Renal pelvis (tissue), 12 donors: ENCODE measurements at places on chromosomes 11 and 22.

DNA sequence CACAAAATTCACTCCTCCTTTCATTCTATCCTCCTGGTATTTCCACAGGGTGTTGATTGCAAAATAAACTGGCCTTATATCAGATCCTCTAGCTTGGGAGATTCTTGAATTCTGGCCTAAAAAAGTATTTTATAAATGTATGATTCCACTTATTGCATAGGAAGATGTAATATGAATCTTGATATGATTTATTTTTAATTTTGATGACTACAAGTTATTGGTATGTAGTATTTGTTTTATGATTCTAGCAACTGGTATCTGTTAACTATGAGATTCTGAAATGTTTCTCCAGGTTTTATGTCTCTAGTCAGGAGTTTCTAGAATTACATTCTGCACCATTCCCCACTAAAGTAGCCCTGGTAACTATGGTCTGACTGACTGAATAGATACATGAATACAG lies 373.9 kb upstream of the C11orf87 start:
- no peak for DNase-seq

DNA sequence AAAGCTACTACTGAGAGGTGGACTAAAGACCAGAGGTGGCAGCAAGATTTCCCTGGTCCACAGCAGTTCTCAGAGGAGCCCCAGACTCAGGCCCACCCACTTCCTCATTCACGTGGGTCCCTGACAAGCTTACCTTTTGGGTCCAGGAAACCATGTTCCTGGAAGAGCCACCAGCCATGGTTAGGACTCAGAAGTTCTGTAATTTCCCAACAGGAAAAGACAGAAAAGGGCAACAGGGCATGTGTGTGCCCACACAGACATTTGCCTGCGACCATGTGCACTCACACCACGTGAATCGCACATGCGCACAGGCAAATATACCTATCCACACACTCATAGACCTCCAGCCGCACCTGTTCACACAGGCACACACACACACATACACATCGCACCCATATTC lies 42.9 kb downstream of the LRRC32 start:
- no peak for DNase-seq

DNA sequence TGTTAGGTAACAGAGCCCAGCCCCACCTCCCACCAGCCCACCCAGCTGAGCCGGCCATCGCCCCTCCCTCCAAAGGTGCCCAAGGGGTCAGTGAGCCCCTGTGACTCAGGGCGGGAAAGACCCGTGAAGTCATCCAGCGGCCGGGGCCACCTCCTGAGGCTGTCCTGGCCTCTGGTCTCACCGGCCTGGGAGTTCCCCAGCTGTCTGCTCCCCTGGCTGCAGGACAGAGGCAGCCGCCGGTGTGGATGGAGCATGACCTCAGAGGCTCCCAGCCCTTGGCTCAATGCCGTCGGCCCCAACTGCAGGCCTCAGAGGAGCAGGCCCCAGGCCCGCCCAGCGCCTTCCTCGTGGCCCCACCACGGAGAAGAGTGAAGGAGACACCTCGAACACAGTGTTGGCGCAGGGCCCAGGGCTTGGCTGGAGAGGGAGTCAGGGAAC lies 28.7 kb downstream of the RPL3 start:
- DNase-seq = no peak

DNA sequence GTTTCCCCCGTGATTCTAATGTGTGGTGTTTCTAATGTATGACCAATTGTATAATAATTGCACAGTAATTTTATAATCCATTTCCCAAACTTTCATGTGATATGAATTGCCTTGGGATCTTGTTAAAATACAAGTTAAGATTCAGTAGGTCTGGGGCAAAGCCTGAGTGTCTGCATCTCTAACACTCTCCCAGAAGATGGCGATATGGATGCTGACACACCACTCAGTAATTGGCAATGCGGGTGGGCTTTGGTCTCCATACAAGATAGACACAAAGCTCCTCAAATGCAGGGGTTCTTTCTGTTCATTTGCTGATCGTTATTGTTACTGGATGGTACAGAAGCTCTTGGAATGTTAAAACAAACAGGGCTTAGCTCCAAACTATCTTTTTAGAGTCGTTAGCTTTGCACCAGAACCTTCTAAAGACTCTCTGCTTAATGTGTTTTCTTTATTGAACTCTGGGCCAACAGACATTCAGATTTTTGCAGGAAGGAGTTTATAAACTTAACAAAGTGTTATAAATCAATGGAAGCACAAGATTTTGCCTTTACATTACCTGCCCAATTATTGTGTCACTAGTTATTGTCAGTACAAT lies 45.4 kb upstream of the ANO3 start:
- DNase-seq = no peak

DNA sequence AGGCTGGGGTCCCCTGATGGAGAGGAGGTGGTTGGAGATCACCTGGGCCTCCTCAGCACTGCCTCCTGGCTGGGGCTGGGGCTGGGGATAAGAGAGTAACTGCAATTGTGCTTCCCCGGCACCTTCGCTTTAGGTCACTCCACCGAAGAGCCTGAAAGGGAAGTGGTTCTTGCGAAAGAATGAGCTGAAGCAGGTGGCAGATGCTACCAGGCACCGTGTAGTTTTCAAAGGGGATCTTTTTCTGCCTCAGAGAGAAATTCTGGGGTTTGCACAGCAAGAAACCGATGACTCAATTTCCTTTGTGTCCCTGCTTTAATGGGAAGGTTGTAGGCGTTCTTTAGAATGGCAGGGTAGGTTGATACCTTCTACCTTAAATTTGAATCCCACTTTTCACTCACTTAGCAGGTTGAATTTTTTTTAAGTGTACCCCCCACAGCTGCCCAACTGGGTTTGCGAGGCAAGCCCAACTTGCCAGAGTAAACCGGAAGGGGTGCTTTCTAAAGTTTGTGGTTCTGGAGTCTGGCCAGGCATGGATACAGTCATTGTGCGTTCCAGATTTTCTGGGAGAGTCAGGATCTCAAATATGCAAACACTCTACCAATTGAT lies 5.3 kb downstream of the CD44 start:
- DNase-seq = no peak

DNA sequence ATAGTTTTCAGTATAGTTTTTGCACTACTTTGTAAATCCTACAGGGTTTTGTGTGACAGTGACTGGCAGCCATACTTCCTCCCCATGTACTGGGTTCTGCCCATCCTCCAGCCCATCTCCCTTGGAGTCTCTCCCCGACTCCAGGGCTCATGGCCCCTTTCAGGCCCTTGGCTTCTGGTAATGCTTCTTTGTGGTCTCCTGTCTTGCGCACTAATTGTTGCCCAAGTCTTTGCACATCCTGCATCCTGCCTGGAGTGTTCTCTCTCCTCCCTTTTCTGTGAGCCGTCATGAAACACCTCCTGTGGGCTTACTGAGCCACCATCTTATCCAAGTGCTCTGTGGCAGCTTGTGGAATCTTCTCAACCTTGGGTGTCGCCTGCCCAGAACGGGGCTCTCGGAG lies 11.4 kb upstream of the KCNQ1OT1 start:
- DNase-seq = no peak

DNA sequence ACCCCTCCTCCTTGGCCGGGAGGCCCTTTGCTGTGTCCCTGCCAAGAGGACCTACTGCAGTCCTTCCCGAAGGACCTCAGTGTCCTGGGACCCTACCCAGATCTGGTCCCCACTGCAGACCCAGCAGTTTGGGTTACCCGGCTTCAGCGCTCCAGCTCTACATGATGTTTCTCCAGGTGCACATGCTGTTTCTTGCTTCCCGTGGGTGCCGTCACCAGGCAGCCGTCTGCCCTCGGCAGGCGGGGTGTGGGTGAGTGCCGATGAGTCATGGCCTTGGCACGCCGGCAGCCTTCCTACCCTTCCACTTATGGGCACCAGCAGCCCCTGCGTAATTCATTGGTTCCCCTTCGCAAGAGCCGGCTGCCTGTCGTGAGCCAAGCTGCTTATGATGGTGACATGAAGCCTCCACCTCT lies 101.8 kb downstream of the BCR start:
- no peak for DNase-seq

GRCh38 chr11:11482730-11483129 lies 129.7 kb upstream of the CSNK2A3 start:
- DNase-seq = no peak

DNA sequence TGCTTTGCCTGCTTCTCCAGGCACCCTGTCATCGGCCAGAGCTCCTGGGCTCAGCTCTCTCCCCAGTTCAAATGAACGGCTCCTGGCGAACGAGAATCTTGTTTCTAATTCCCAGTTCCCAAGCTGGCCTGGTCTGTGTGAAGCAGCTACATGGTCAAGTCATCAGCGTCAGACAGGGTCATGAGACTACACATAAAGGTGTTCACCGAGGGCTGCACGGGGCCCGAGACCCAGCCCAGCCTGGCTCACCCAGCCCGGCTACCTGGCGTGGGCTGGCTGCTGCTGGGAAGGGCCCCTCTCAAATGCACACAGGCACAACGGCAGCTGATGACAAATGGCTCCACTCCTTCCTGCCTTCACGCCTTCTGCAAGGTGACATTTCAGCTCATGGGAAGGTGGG lies 14.6 kb upstream of the CELSR1 start:
- no peak for DNase-seq

DNA sequence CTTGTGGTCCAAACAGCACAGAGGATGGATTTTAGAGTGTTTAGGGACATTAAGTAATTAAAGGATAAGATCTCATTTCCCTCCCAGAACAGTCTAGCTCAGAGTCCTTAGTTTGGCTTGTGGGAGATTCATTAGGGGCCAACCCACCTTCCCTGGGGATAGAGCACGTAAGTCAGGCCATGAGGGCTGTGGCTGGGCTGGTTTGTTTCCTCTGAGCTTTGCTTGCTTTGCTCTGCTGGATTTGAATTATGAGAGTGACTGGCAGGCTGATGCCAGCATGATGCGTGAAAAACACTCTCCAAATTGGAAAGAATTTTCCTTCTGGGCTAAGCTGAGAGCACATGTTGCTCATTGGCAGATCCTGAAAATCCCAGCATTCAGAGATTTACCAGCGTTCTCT lies 84.7 kb upstream of the HEPHL1 start:
- no peak for DNase-seq

DNA sequence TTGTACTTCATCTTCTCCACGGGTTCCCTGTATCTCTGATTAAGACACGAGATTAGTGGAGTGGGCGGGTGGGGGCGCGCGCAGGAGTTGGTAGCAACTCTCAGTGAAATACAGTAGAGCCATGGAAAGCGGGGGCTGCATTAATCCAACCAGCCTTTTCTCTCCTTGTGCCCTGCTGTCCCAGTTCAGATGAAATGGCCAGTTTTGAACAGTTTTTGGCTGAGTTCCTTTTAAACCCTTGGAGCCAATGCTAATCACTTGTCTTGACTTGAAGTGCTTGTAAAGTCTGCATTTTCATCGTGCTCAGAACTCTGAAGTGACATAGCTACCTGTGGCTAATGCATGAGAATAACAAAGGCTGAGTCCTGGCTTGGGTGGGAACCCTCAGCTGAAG lies 734 bp upstream of the TMEM123 start:
- no peak for DNase-seq

DNA sequence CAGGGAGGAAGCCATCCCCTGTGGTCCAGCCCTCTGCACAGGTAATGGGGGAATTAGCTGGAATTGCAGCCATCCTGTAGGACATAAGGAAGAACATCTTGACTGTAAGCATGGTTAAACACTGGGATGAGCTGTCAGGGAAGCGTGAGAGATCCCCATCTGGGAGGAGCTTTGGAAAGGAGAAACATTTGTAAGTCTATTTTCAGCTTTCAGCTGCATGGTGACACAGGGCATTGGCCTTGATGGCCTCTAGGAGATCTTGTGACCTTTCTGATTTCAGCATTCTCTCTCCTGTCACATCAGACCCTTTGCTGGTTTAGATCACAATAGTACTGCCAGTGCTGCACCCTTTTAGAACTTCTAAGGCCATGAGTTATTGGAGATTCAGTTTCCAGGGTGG lies 47.1 kb downstream of the BCR start:
- DNase-seq = no peak

DNA sequence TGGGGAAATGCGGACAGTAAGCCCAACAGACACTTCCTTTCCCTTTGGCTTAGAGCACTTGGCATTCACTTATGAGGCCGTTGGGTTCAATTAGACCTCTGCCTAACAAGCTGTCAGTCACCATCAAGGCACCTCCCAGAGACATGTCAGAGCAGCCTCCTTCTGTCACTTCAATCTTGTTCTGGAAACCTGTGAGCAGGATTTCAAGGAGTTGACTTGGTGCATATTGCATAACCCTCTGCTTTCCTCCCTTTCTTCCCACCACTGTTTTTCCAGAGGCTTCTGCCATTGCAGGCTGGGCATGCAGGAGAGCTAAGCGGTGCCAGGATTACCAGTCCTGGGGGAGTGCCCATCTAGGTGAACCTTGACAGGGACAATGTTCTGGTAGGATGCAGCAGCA lies 484.2 kb upstream of the LRRC4C start:
- no peak for DNase-seq
